ENCODE measurements at places on chromosomes 13 and 19. TPM values are rescaled to one million over a fixed set of nuclear protein-coding genes. Genes with fewer than 3 reads are reported as not detected.

DNA sequence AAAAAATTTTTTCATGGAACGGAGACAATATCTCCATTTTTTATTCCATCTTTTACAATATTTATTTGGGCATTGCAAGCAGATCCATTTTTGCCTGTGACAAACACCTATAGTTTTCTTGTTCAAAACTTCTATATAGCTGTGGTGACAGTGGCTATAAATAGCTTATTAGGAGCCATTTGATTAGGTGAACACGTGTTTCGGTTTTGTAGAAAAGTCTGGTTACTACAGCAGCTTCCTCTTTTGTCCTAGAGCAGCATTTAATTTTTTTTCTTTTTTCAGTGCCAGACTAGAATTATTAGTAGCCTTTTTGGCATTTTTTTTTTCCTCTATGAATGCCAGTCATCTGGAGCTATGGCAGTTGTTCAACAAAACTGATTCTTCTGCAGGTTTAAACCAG is 123.5 kb downstream of the RXFP2 start:
- no peak for DNase-seq
- H3K36me3 ChIP-seq = no peaks in the 10 kb centered on the region
- no peak overlapping the region for H3K27ac ChIP-seq
- H3K4me3 ChIP-seq = no peak overlapping the region
- H3K27me3 ChIP-seq = peaks cover 24% of the 10 kb centered on the region

DNA sequence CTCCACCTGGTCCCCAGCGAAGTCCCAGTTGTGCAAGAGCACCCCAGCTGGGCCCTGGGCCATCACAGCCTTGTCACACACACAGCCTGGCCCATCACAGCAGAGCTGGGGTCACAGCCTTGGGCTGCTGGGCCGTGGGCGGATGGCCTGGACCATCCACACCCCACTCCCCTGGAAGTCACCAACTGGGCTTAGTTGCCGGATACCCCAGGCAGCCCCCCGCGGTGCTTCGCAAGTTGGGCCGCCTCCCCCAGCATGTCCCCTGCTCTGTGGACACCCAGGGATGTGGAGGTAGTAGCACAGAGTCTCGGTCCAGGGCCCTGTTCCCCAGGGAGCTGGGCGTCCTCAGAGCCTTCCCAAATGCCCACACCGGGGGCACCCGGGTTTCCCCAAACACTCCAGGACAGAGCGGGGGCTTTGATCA is 4.5 kb upstream of the ZNF554 start:
- H3K4me1 ChIP-seq = peaks cover under 1% of the 10 kb centered on the region
- no peaks in the 10 kb centered on the region for H3K27me3 ChIP-seq
- H3K36me3 ChIP-seq = no peaks in the 10 kb centered on the region
- DNase-seq = no peak
- H3K4me3 ChIP-seq = no peak overlapping the region
- H3K27ac ChIP-seq = no peak overlapping the region

The CACNG7 gene
- total RNA-seq = 0.76 TPM

DNA sequence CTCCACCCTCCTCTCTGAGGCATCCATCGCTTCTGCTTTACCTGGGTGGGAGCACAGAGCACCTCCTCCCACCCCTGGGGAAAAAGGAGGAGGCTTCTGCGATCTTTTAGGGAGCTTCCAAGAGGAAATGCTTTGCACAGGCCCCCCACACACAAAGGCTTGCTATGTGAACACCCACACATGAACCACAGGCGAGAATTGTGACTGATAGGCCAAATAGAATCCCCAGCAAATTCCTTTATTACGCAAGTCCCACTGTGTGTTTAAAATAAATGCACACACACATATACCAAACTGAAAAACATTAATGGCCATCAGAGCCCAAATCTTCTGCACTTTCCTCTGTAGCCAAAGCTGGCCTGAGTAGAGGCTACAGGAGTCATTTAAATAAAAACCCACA is 50.6 kb downstream of the HSPH1 start:
- no peaks in the 10 kb centered on the region for H3K36me3 ChIP-seq
- DNase-seq = no peak
- no peak overlapping the region for H3K4me3 ChIP-seq
- peaks cover 3% of the 10 kb centered on the region for H3K27me3 ChIP-seq

The ZSCAN4 gene
- total RNA-seq = not detected

DNA sequence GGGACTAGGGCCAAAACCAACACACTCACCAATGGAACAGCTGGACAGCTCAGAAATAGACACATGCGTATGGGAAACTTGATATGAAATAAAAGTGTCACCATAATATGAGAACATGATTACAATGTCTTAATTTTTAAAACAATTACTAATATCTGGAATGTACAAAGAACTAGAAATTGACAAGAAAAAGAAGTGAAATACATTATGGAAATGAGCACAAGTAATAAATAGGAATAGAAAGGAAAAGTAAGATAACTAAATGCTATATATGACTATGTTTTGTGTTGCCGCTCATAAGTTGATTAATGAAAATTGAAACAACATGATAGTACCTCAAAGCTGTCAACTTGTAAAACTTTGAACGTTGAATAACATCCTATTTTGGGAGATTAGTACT is 801.1 kb downstream of the SLITRK5 start:
- H3K4me1 ChIP-seq = peaks cover 6% of the 10 kb centered on the region
- H3K27me3 ChIP-seq = no peaks in the 10 kb centered on the region
- H3K27ac ChIP-seq = no peak overlapping the region
- H3K4me3 ChIP-seq = no peak overlapping the region

The CPB2 gene
- not detected for total RNA-seq

The YJEFN3 gene
- total RNA-seq = 19.0 TPM

The ZNF486 gene
- total RNA-seq = 14.4 TPM

The SYNE4 gene
- 17.0 TPM for total RNA-seq

The ATP8B3 gene
- total RNA-seq = 2.3 TPM

DNA sequence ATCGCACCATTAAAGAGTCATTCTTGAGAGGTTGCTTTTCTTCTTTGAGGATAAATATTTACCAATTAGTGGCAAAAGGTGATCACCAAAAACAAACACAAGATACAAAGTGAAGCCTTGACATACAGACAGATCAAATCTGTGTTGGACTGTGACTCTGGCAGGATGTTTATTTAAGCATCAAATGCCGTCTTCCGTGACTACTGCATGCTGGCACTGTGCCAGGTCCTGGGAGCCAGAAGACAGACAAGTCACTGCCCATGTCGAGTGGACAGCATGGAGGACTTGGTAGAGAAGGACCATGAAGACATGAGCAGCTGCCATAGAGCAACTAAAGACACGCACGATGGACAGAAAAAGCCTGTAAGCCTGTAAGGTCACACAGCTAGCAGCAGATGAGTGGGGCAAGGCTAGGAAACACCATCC is 92.8 kb upstream of the FARP1 start:
- H3K4me1 ChIP-seq = peaks cover 12% of the 10 kb centered on the region
- no peak overlapping the region for H3K27ac ChIP-seq
- DNase-seq = no peak
- no peak overlapping the region for H3K4me3 ChIP-seq
- no peaks in the 10 kb centered on the region for H3K27me3 ChIP-seq
- H3K36me3 ChIP-seq = peaks cover 7% of the 10 kb centered on the region

The IGFL4 gene
- 2.8 TPM for total RNA-seq

GRCh38 chr19:16366056-16366432 is 41.4 kb downstream of the KLF2 start:
- H3K27me3 ChIP-seq = no peaks in the 10 kb centered on the region
- no peak for DNase-seq
- H3K27ac ChIP-seq = no peak overlapping the region
- peaks cover 13% of the 10 kb centered on the region for H3K4me1 ChIP-seq

Data from mesothelial cell of epicardium (in vitro differentiated cells).